Endothelial cell (in vitro differentiated cells): ENCODE measurements at places on chromosomes 7 and 10.

- DNase-seq = no peak
Observed at GRCh38 chr7:101269664-101270063, 24.8 kb upstream of the FIS1 start.

- no peak for DNase-seq
Observed at GRCh38 chr7:156220078-156220605, 407.9 kb upstream of the SHH start.

DNA sequence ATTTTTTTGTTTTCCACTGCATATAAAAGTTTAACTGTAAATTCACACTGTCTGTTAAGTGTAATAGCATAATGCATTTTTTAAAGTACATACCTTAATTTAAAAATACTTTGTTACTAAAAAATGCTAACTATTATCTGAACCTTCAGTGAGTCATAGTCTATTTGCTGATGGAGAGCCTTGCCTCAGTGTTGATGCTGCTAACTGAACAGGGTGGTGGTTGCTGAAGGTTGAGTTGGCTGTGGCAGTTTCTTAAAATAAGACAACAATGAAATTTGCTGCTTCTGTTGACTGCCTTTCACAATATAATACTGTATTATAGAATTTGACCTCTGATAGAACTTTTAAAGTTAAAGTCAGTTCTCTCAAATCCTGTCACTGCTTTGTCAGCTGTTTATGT, 72.3 kb upstream of the GATAD1 start:
- no peak for DNase-seq

GRCh38 chr10:70441895-70442309, 421 bp upstream of the NODAL start:
- no peak for DNase-seq

GRCh38 chr10:74750848-74751274, 75.5 kb upstream of the KAT6B start:
- DNase-seq = no peak

GRCh38 chr7:87206361-87206760, 13.2 kb downstream of the TMEM243 start:
- no peak for DNase-seq

DNA sequence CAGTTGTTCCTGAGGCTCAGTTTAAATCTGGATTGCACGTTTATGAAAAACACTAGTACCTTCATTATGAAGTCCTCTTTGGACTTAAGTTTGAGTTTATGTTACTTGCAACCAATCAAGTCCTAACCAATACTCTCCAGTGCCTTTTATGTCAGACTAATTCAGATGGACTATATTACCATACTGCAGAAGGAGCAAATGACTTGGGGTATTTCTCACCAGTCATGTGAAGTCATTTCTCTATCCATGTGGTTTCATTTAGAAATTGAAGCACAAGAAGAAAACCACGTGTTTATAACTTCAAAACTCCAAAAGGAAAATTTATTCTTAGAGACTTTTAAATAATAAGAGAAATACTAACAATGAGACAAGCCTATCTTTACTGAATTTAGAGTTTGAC, 201.6 kb downstream of the MBL2 start:
- no peak for DNase-seq

GRCh38 chr10:3654496-3654895, 130.5 kb downstream of the KLF6 start:
- DNase-seq = no peak

GRCh38 chr7:29748286-29749099, 57.8 kb upstream of the WIPF3 start:
- DNase-seq = no peak

GRCh38 chr10:94879214-94879613, 59.2 kb upstream of the CYP2C9 start:
- no peak for DNase-seq

DNA sequence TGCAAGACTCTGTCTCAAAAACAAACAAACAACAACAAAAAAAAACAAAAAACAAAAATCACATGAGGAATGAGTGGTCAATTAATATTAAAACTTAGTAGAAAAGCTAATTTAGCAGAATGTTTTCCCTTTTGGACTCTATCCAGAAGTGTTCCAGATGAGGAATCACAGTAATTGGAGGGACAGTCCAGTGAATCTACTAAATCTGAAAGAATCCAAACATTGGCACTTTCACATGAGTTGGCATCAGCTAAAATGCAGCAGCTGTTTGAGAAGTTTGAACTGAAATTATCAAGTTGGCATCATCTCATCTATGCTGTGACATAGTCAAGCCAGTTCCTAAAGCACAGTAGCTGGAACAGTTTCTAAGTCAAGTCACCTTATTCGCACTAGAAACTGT, 367.8 kb downstream of the PPP1R3A start:
- DNase-seq = no peak

DNA sequence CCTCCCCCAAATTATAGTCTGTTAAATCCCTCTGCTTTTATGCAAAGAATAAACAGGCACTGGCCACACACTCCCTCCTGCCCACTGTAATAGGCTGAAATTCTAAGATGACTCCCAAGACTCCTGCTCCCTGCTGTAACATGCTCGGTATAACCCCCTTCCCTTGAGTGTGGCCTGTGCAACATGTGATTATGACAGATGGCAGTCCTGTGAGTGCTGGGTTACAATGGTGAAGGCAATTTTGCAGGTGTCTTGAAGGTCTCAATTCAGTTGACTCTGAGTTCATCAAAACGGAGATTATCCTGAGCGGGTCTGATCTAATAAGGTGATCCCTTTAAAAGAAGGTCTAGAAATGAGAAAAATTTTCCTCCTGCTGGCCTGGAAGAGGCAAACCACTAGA, 55.9 kb downstream of the CREB3L2 start:
- DNase-seq = no peak

GRCh38 chr7:129055861-129056464, 1.1 kb upstream of the TNPO3 start:
- no peak for DNase-seq

- no peak for DNase-seq
Observed at GRCh38 chr7:158750702-158751101, 46.1 kb upstream of the NCAPG2 start.

GRCh38 chr7:4841836-4842235, 20.0 kb downstream of the PAPOLB start:
- no peak for DNase-seq

GRCh38 chr10:108957681-108958080, 965.6 kb downstream of the XPNPEP1 start:
- no peak for DNase-seq

DNA sequence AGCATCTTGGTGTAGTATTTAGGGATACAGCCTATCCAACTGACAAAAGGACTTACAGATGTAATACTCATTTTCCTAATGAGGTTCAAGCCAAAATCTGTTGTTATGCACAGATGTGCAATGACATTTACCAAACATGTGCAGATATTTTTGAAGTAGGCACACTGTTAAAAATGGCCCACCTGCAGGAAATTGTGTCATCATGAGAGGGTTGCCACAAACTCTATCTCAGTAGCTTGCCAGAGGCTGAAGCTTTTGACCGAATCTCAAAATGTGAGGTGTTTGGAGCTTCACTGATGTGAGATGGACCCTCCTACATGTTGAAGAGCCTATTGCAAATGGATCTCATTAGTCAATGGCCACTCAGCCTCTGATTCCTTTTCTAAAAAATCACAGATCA, 89.7 kb upstream of the CSTF2T start:
- DNase-seq = no peak

- DNase-seq = peak; percentile 47
Observed at GRCh38 chr7:30226614-30227268, 57.7 kb upstream of the ZNRF2 start.

DNA sequence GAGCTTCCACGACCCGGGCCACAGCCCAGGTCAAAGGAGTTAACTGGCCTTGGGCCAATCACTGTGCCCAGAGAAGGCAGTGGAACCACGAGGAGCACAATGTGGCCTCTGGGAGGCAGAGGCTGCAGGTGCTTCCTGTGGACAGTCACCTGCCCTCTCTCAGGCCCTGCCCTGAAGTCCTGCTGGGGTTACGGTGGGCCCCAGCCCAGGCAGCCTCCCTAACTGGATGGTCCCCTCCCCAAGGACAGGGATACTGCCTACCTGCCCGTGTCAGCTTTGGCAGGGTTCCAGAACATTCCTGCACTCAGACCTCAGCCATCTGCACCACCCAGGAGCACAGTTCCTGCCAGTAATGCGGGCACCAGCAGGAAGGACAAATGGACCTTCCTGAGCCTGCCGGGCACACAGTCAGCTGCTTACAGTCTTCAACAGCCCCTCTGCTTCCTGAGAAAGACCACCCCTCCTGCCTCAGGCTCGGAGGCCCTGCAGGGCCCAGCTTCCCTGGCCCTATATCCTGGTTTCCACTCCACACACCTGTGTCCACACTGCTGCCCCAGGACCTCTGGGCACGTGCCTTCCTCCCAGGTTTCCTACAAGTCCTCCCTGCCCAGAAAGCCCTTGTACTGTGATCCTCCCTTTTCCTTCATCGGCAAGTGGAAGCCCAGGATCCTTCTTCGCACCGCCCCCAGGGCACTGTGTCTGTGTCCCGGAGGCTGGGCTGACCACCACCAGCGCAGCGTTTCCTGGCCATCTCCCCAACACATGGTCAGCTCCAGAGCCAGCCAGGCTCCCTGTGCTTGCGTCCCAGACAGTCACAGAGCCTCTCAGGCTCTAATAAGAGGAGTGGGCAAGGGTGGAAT, 23.3 kb downstream of the WDR86 start:
- DNase-seq = no peak

DNA sequence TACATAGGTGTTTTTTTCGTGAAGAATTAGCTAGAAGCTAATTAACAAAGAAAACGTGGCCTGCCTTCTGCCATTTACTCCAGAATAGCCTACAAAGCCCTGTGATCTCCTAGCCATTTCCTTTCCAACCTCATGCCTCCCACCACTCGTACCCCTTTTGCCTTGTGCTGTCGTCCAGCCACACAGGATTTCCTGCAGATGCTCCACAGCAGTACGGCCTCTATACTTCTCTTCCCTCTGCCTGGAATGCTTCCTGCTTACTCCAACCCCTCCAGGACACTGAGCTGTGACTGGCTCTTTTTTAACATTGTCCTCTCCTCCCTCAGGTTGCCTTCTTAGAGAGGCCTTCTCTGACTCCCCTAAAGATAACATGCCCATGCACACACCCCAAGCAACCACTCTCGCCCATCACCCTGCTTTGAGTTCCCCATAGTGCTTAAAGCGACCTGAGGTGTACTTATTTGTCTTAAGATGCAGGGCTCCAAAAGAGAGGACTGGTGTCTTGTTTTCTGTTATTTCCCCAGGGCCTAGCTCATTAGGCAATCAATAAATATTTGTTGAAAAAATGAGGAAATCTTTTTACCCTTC, 32.7 kb downstream of the STK17A start:
- DNase-seq = peak; percentile 49

- DNase-seq = no peak
Observed at GRCh38 chr7:24718977-24719491, 38.2 kb downstream of the GSDME start.

DNA sequence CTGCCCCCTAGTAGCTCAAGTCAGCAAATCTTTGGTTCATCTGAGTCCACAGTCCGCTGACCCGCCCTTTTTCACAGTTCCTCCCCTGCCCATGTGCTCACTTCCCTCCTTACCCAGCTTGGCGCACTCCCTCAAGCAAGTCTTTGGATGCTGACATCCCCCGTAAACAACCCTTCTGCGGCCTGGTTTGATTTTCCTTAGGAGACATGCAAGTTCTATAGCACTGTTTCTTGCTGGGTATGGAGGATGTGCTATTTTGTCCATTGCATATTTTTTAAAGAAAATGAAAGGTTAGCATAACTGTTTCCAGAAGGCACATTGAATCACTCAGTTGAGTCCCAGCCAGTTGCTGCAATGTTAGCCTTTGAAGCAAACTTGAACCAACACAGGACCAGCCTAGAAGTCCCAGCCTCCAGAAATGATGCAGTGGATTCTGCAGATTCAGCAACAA, 38.2 kb downstream of the HTRA1 start:
- DNase-seq = no peak

- peak; percentile 79 for DNase-seq
Observed at GRCh38 chr7:154794147-154794780, 208.7 kb downstream of the PAXIP1 start.

GRCh38 chr10:84204122-84204521, 9.8 kb downstream of the CDHR1 start:
- DNase-seq = no peak

- no peak for DNase-seq
Observed at GRCh38 chr7:15963206-15963605, 276.7 kb upstream of the MEOX2 start.

GRCh38 chr10:46554166-46554781, 2.2 kb downstream of the GPRIN2 start:
- no peak for DNase-seq

DNA sequence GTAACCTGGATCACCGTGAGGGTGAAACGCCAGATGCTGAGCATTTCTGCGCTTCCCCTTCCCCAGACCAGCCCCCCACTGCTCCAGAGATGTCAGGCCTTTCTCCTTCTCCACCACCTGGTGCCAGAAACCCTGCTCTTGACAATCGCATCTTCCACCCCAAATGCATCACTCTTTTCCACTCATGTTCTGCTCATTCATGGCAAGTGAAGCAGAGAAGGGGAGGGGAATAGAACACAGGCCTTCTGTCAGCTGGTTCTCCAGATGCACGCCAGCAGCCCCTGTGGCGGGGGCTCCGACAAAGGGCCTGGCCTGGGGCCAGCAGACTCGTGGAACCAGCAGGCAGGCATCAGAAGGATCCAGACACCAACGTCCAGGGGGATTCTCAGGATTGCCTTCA, 68.5 kb upstream of the SVIL start:
- no peak for DNase-seq

DNA sequence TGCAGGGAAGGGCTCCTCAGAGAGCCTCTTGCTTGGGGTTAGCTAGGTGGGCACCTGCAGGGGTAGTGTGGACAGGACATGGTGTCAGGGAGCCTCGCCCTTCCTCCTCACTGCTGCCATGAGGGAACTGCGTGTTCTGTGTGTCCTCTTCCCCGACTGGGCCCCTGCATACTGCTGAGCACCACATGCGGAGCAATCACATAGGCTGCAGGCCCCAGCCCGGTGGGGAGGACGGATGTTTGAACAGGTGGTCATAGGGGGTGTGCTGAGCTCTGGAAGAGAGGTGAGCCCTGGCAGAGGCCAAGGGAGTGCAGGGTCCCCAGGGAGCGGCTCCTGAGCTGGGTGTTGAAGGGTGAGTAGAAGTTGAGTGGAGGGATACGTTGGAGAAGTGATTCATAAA, 48.3 kb upstream of the ZMIZ2 start:
- DNase-seq = no peak

DNA sequence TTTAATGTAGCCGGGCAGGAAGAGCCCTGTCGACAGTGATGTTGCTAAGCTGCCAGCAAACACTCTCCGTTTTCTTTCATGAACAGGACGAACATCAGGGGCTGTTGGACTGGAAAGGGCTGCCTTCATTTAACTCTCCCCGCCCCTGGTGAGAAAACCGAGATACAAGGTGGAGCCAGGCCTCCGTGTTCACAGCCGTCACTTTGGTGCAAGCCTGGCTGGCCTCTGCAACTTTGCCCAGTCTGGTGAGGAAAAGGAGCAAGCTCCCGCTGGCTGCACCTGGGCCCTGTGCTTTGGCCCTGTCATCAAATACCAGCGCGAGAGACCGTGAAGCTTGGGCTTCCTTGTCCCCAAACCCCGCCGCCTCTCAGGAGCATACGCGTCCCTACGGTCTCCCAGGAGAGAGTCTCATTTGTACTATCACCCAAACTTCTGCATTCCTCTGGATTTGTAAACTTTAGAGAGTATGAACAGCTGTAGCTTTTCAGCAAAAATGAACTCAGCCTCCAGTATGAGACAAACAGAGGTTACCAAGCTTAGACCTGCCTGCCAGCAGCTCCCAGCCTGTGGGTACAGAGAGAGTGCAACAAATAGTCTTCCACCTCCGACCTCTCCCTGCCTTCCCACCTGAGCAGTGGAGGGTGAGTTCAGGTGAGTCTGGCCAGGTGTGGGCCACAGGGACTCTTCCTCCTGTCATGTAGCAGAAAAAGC, 445.3 kb upstream of the MGMT start:
- DNase-seq = peak; percentile 15
